Osteoblast (primary cell): ENCODE measurements at places on chromosomes 1 and 21. TPM values are rescaled to one million over a fixed set of nuclear protein-coding genes. Genes with fewer than 3 reads are reported as not detected.

- no peak overlapping the region for H3K4me3 ChIP-seq
- no peaks in the 10 kb centered on the region for H3K36me3 ChIP-seq
- H3K4me1 ChIP-seq, result peaks cover 78% of the 10 kb centered on the region
- H3K27ac ChIP-seq, result peak overlapping the region; percentile 98
- DNase-seq, result peak; percentile 72
- H3K27me3 ChIP-seq, result no peaks in the 10 kb centered on the region
These were observed 10.5 kb upstream of the IRF2BP2 start for GRCh38 chr1:234620272-234621126.

DNA sequence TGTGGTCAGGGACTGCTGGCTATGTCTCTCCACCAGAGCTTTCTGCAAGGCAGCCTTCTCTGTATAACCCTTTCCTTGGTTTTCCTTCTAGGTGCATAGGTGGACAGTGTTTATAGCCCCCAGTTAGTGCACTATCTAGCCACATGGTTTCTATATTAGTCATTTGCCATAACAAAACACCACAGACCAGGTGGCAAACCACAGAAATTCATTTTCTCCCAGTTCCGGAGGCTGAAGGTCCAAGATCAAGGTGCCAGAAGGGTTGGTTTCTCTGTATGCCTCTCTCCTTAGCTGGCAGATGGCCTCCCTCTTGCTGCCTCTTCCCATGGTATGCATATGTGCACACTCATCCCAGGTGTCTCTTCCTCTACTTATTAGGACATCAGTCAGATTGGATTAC, 106.4 kb downstream of the KAZN start:
- peaks cover 2% of the 10 kb centered on the region for H3K27me3 ChIP-seq
- H3K27ac ChIP-seq, result no peak overlapping the region
- DNase-seq, result no peak
- no peak overlapping the region for H3K4me3 ChIP-seq
- no peaks in the 10 kb centered on the region for H3K4me1 ChIP-seq

DNA sequence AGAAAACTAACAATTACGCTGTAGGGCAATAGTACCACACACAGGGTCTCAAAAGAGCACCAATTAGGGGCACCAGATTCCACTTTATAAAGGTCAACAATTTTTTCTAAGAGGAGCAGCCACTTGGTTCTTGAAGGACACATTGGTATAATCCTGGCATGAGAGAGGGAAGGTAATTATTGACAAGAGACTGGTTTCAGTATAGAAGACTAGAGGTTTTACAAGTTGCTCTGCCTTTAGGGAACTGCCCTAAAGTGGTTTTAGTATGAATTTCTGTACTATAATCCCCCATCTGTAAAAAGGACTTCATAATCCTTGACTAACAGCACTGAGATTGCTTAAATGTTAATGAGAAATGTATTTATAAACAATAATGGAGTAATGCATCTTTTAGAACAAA, 648.5 kb upstream of the PTBP2 start:
- H3K4me3 ChIP-seq, result no peak overlapping the region
- no peaks in the 10 kb centered on the region for H3K36me3 ChIP-seq
- H3K27me3 ChIP-seq, result no peaks in the 10 kb centered on the region
- no peaks in the 10 kb centered on the region for H3K4me1 ChIP-seq

GRCh38 chr1:227779021-227779441, 36.4 kb upstream of the PRSS38 start:
- H3K27ac ChIP-seq, result no peak overlapping the region
- H3K4me1 ChIP-seq, result peaks cover 27% of the 10 kb centered on the region
- no peaks in the 10 kb centered on the region for H3K27me3 ChIP-seq
- no peak for DNase-seq

DNA sequence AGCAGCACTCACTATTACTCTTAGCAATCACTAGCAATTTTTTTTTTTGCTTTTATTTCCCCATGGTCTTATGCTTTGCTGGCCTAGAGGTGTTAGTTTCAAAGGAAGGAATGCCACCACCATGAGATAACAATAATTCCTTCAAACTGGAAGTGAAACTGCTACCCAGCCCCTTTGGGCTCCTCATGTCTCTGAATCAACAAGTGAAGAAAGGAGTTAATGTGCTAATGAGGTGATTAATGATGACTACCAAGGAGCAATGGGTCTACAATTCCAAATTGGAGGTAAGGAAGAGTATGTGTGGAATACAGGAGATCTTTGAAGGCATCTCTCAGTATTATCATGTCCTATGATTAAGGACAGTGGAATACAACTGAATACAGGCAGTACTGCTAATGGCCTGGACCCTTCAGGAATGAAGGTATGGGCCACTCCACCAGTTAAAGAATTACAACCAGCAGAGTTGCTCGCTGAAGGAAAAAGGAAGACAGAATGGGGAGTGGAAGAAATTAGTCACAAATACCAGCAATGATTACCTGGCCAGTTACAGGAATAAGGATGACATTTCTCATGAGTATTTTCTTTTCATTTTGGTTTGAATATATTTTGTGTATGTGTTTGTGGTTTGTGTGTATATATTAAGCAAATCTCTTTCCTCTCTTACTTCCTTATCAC, 652.9 kb downstream of the ADGRL2 start:
- no peaks in the 10 kb centered on the region for H3K36me3 ChIP-seq
- H3K27ac ChIP-seq, result no peak overlapping the region
- H3K4me3 ChIP-seq, result no peak overlapping the region
- no peak for DNase-seq
- H3K27me3 ChIP-seq, result no peaks in the 10 kb centered on the region

DNA sequence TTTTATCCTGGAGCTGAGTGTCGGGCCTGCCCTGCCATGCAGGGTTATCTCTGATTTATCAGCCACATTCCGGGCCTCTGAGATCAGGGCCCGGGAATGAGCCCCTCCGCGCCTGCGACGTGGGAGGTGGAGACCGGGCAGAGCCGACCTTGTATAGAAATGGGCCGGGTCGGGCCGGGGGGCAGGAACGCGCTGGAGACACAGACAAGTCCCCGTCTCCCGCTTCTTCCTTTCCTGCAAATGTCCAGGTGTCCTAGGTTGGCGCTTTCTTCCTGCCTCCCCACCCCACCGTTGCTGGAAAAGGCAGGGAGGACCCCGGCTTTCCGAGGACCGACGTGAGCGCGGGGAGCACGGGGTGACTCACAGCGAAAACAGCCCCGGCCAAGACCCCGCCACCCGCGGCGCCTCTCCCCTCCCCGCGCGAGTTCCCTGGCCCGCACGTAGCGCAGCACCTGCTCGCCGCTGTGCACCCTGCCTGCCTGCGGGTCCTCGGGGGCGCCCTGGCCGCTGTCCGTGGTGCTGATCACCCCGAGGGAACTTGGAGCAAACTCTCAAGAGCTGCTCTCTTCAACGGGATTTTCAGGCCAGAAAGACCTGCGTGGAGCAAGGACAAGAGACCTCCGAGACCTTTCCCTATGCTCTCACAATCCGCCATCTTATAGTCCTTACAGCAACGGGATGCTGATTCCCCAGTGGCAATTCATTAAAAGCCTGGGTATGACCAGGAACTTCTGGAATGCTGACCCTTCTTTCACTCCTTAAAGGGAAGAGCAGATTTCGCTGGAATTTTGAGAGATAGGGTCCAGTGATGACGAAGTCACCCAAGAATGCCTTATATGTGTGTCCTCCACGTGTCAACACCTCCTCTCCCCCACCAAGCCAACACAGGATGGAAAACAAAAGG, 475 bp upstream of the NPPB start:
- H3K4me3 ChIP-seq, result no peak overlapping the region
- DNase-seq, result peak; percentile 91
- no peaks in the 10 kb centered on the region for H3K36me3 ChIP-seq
- peaks cover 37% of the 10 kb centered on the region for H3K27me3 ChIP-seq
- H3K4me1 ChIP-seq, result no peaks in the 10 kb centered on the region
- no peak overlapping the region for H3K27ac ChIP-seq

- no peak overlapping the region for H3K27ac ChIP-seq
- no peaks in the 10 kb centered on the region for H3K36me3 ChIP-seq
- no peaks in the 10 kb centered on the region for H3K27me3 ChIP-seq
- no peaks in the 10 kb centered on the region for H3K4me1 ChIP-seq
- no peak for DNase-seq
These were observed 133.1 kb downstream of the VAV3 start for GRCh38 chr1:107831921-107832320.

GRCh38 chr1:65425697-65426096, 5.2 kb downstream of the LEPR start:
- H3K36me3 ChIP-seq, result peaks cover 43% of the 10 kb centered on the region
- peak overlapping the region; percentile 6 for H3K4me3 ChIP-seq
- H3K27ac ChIP-seq, result peak overlapping the region; percentile 93
- peaks cover 68% of the 10 kb centered on the region for H3K4me1 ChIP-seq
- DNase-seq, result peak; percentile 27
- no peaks in the 10 kb centered on the region for H3K27me3 ChIP-seq

DNA sequence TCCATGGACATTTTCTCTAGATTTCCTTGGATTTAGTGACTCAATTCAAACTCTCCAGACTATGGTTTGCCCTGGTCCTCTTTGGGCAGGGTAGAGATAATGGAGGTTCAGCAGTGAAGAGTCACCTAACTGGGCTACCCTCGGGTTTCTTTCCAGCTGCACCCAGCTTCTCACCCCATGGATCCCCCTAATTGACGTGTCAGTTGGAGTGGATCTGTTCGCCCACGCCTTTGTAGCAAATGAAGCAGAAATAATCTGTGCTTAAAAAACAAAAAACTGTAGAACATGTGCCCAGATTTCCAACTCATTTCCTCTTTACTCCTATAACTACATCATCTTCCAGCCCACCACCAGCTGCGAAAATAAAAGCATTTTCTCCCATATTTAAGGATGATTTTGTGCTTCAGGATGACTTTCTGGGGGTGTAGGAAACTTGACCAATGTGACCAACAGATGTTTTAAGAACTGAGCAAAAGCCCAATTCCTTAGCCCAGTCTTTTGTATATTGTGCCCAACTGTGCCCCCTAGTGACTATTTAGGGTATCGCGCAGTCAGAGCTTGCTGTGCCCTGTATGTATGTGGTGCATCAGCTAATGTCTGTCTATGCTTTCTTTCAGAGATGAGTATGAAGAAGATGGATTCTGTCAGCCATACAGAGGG, 66.5 kb upstream of the UBE2U start:
- peak overlapping the region; percentile 86 for H3K27ac ChIP-seq
- H3K36me3 ChIP-seq, result peaks cover 21% of the 10 kb centered on the region
- DNase-seq, result peak; percentile 69
- H3K4me1 ChIP-seq, result peaks cover 57% of the 10 kb centered on the region
- H3K4me3 ChIP-seq, result no peak overlapping the region

Gene EXO1
- total RNA-seq, result 1.8 and 6.2 TPM in 2 replicates

Gene GJB3
- total RNA-seq, result not detected in 2 replicates

Gene TRABD2B
- under 0.01 TPM in 2 replicates for total RNA-seq

Gene SHISA4
- 25.3 and 27.1 TPM in 2 replicates for total RNA-seq
